Occipital lobe (tissue), 3 donors: ENCODE measurements at places on chromosomes 12 and 14.

DNA sequence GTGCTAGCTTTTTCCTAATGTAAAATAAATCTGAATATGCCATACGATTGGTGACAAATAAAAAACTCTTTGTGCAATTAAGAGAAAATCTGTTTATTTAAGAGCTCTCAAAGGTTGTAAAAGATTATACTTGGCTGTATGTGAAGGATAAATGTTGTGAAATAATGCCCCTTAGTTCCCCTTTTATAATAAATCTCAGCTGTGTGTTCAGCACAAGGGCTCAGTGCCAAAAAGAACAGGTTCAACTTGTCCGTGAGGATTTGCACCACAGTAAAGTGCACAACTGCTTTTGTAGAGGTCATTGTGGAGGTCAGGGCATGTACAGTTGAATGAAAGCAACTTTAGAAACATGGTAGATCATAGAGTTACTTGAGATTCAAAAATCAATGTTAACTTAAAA lies 118.6 kb downstream of the TRMT5 start:
- DNase-seq = no peak

DNA sequence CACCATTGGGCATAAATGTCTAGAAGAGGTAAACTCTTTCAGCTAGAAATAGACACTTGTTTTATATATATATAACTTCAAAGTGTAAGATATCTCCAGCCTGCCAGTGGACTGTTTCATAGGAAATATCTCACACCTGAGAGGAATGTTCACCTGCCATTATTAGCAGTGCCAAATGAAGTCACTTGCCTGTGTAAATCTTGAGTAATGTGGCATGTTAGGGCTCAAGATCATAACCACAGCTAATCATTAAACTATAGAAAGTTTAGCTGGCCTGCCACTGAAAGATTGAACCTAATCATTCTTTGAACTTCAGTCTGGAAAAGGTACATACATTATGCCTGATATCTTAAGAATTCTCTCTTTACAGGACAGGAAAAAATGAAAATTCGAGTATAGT lies 25.5 kb upstream of the KCNJ8 start:
- DNase-seq = no peak

- no peak for DNase-seq
Measured at GRCh38 chr14:21202463-21203358, 46.8 kb upstream of the OR5AU1 start.

GRCh38 chr12:1279050-1279449 lies 288.0 kb downstream of the ERC1 start:
- no peak for DNase-seq

DNA sequence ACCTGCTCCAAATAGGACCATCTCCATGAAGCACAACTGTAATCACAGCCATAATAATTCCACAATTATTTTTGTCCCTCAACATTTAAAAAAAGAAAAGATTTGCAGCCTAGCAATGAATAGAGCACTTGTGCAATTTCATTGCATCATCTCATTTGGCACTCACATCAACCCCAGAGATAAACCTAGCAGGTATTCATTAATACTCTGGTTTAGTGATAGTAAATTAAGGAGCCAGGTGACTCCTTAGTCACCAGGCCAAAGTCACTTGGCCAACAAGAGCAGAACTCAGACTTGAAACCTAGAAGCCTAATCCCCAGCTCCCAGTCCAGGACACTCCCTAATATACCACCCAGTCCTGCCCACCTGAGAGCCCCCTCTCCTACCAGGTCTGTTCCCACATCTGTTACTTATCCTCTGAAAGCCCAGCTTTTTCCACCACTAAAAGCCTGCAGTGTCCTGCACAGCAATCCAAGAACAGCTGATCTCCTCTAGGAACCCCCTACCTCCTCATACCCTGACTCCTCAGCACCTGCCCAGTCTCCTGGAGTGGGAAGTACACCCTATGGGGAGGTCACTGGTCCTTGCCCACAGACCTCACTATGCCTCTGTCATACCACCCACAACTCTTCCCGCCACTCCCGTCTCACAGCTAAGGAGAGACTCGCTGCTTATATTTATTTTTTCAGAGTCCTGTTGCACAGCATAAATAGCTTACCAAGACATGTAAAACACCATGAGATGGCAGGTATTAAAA lies 22.1 kb downstream of the OR10P1 start:
- DNase-seq = no peak

DNA sequence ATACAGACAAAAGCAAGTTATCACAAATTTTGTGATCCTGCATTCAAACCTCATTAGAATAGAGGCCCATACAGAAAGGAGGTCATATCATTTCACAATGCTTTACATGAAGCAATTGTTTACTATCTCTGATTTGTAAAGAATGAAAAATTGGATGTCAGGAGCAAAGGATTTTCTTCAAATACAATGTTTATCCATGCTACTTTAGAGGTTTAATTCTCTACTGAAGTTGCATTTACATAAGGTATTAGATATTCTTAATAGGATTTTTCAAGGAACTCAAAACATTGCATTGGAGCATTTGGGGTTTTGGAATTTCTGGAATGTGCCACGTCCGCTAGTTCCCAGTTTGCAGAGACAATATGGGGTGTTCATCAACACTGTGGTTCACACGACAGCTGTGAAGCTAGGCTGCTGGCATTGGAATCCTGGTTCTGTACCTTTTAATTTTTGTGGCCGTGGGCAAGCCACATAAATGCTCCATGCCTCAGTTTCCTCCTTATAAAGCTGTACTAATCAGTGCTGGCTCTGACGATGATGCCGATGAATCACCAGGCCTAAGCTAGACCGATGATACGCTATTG lies 174.8 kb downstream of the APAF1 start:
- DNase-seq = no peak

- DNase-seq = no peak
Measured at GRCh38 chr12:58086930-58087329, 145.6 kb downstream of the ATP23 start.

DNA sequence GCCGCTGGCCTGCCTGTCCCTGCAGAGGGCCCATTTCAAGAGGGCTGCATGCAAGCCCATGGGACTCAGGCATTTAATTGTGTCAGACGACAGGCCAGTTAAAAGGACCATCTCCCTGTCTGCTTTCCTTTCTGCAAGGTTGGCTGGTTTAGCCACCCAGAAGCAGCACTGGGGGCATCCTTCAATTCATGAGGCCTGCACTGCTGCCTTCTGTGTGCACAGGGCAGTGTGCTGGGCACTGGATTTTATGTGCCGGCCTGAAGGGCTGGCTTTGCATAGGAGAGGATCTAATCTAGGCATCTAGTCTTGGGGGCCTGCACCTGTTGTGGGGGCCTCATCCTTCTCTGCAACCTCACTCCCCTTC lies 114.1 kb upstream of the FKBP4 start:
- DNase-seq = no peak

GRCh38 chr12:65524666-65525065 lies 246.2 kb downstream of the MSRB3 start:
- DNase-seq = no peak

DNA sequence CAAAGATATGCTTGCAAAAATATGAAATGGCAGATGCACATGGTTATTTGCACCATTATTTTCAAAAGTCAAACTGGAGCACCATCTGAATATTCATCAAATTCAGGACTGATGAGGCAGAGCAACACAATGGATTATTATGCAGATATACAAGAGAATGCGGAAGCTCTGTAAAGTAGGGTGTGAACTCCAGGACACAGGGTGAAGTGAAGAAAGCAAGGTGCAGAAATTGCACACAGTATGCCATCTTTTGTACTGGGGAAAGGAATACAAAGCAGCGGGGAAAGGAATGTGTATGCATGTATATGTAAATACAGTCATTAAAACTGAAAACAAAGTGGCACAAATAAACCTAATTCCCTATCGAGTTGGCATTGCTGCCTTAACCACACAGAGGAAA lies 22.7 kb upstream of the CLEC4E start:
- no peak for DNase-seq

DNA sequence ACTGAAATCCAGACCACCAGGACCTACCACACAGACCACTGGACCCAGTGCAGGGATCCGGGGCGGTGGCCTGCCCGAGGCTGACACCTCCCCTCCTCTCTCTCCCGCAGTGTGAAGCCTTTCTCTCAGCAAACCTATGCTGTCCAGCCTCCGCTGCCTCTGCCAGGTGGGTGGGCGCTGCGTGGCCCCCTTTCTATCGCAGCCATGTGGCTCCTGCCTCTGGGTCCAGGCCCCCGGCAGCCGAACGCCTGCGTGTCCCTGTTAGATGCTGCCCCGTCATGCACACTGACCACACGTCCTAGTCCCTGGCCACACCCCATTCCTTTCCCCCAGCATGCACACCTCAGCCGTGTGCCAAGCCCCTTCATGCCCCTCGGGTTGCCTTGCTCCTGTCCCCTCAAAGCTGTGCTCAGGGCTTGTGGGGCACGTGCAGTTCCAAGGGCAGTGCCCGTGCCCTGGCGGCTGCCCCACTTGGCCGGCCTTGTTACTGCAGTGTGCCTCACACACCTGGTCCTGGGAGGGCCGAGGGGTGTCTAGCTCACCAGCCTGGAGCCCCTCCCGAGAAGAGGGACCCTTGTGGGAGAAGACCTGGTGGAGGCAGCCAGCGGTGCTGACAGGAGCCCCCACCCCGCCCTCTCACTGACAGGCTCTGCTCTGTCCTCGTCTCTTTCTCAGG lies 58.0 kb upstream of the TSPAN9 start:
- no peak for DNase-seq

DNA sequence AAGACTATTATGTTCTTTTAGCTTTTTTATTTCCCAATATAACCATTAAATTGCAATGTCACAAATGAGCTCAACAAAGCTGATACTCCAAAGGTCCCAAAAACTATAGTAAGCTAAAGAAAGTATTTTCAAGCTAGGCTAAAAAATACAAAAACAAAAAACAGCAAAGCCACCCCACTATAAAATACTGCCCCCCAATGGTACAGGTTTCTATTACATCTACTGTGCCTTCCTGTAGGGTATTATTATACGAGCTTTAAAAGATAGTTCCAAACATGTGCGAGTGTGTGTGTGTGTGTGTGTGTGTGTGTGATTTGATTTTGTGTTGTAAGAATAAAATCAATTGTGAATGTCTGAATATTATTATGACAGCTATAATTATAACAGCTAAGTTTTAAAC lies 1.1 kb downstream of the IFNG start:
- no peak for DNase-seq

DNA sequence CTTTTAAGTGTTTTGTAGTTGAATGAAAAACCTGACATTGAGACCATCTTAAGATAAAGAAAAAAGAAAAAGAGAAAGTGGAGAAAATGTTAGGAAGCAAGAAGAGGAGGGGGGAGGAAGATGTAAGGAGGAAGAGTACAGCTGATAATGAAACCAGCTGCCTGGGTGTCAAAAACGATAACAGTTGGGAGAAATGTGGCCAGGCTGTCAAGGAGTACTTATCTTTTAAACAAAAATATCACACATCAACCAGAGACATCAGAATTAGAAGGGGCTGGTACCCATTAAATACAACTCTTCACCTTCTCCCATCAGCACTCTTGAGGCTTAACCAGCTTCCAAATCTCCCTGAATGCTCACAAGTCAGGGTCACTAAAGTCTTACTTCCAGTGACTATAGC lies 4.5 kb downstream of the SLC11A2 start:
- DNase-seq = no peak

DNA sequence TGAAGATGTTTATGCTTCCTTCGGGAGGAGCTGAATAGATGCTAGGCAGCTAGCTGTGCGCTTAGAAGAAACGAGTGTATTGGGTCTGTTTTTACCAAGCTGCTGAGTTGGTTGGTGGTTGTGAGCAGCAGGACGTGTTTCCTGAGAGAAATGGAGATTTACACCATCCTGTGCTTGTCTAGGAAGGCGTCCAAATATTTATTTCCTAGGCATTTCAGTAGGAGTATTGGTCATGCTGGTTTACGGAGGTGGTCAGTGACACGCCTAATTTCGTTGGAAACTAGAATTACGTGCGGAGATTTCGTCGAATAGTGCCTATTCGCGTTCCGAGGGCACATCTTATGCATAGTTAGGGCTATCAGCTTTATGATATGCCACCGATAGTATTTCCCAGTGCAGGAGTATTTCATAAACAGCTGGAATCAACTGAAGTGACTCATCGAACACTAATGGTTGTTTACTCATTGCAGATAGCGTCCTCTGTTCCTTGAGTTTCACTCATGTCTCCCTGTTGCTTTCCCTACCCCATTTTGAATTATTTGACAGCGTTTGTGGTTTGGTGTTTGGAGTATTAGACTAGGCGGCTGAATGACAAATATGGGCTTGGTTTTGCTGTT lies 780 bp downstream of the TBC1D15 start:
- DNase-seq = no peak

DNA sequence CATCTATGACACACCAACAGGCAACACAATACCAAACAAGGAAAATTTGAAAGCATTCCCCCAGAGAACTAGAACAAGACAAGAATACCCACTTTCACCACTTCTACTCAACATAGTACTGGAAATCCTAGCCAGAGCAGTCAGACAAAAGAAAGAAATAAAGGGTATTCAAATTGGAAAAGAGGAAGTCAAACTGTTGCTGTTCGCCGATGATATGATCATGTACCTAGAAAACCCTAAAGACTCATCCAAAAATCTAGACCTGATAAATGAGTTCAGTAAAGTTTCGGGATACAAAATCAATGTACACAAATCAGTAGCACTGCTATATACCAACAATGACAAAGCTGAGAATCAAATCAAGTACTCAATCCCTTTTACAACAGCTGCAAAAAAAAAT lies 8.1 kb upstream of the ATL1 start:
- no peak for DNase-seq

GRCh38 chr12:89448951-89449371 lies 75.6 kb downstream of the GALNT4 start:
- DNase-seq = no peak

DNA sequence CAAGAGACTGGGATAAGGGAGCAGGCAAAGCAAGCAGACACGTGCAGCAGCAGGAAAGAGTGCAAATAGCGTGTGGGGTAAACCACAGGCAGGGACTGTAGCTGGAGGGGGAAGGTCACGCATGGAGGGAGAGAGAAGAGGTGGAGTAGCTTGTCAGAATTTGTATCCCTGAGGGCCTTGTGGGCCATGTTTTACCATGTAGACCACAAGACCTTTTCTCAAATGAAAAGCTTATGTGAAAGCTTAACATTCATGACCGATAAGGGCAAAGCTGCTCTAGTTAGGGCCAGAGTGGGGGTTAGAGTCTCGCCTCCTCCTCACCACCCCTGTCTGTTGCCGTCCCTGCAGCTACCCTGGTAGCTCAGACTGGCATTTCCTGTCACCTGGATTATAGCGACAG lies 152.9 kb upstream of the E2F7 start:
- no peak for DNase-seq
